ENCODE measurements at places on chromosomes 5 and 9.

GRCh38 chr5:54645882-54646355 lies 128.4 kb downstream of the SNX18 start:
- DNase-seq, result no peak

DNA sequence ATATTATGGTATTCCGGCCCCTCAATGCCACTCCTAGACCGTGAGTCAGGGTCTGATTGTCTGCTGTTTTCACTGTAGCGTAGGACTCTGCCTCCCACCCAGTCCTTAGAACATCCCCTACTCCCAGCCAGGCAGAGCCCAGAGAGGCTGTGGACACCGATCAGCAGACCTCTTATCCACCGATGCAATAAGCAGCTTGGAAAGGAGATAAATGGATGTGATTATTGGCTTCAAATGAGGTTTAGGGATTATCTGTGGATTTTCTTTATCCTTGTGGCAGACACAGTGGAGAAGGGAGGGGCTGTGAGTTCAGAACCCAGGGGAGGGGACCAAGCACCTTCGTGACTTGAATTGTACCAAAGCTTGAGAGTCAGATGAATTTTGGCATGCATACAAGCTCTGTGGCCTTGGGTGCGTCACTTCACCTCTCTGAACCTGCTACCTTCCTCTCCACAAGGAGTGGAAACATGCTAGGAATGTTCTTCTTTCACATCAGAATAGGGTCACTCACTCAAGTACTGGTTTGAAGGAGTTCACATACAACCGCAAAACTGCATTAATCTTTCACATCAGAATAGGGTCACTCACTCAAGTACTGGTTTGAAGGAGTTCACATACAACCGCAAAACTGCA lies 83.1 kb upstream of the CPLX2 start:
- DNase-seq, result no peak

DNA sequence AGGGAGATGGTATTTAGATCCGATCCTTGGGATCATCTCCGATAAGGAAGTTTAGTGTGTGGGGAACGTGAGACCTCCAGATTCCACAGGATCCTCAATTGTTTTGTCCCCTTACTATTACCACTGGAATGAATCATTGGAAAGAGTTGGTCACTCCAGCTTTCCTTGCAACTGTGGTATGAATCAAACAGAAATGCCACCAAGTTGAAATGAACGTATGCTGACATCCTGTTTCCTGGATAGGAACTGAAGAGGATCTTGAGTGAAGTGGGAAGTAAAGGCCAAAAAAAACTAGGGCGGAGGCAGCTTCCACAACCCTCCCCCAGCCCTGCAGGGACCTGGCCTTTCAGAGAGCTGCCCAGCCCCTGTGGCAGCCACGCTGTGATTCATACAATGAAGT lies 23.9 kb downstream of the IRX1 start:
- no peak for DNase-seq

DNA sequence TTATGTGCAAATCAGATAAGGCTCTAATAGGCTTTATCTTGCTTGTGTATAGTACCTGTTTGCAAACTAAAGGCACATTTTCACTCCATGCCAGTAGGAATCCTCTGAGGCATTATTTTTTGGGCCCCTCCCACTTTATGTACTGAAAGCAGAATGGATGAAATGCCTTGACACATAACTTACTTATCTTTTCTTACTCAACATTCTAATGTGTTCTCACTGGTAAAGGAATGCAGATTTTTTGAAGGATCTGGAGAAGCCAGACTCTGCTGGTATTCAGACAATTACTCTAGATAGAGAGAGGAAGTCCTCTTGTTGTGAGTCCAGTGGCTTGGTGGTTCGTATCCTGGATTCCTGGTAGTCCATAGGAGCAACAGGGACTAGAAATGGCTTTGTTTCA lies 336.7 kb downstream of the CCDC171 start:
- no peak for DNase-seq

DNA sequence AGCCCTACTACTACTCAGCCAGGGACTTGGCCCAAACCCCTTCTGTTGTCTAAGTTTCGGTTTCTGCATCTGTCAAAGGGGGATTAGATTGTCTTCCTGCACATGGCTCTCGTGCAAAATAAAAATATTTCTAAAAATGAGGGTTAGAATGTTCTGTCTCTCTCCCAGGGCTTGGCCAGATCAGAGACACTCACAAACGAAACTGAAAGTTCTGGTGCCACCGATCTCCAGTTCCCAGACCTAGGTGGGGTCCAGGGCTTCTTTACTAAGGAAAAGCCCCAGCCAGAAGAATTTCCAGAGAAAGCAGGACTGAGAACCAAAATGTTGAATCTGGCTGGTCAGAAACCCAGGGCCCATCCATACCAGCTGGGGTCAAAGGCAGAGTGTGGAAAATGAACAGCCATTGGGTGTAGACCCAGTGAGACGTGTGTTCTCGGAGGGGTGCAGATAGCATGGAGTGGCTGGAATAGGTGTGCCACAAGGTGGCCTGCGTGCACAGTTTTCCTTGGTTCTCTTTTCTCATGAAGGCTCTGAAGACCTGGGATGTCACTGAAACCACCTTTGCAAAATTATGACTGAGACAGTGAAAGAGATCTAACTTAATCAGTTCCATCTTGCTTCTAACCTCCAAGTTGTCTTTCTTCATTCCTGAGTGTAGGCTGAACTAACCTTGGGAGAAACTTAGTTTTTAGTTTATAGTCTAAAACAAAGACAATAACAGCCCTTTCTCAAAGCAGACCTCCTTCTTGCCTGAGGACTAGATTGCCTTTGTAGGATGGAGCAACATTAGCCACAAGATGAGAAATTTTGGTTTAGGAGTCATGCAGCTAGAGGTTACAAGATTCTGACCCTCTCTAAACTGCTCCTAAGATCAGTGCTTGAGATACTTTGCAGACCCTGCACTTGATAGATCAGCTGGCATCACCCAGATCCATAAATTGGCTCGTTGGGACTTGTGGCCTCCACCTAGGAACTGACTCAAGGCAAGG lies 2.3 kb upstream of the SLC23A1 start:
- DNase-seq, result no peak

GRCh38 chr5:172185096-172185461 lies 2.9 kb downstream of the STK10 start:
- no peak for DNase-seq

DNA sequence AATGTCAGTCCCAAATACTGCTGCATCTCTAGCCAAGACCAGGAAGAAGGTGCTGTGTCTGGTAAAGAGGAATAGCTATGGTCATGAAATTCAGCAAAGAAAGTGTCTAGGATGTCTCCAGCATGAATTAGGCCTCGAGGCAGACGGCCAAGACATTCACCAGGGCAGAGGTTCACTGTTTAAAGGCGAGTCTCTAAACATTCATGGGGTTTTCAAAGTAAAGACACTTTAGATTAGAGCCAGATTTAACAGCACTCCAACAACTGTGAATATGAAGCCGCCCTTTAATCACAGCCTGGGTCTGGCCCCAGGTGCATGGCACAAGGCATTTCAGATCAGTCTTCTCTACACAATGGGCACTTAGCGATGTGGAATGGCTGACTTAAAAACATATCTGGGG lies 95.0 kb downstream of the ANKH start:
- DNase-seq, result no peak

GRCh38 chr9:98879963-98880310 lies 63.8 kb upstream of the COL15A1 start:
- no peak for DNase-seq

DNA sequence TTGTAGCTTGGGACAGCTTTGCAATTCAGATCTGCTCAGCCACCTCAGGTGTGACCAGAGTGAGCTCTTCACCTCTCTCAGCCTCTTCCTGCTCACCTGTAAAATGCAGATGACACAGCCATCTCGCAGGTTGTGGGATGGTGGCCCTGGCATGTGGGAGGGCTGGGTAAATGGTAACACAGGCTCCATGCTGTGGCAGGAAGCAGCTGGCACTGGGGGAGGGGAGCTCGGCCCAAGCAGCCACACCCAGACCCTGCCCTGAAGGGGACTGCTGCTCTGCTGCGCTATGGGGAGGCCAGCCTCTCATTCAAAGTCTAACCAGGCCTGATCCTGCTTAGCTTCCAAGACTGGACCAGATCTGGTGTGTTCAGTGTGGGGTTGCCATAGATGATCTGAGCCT lies 24.1 kb downstream of the PHF2 start:
- DNase-seq, result no peak

DNA sequence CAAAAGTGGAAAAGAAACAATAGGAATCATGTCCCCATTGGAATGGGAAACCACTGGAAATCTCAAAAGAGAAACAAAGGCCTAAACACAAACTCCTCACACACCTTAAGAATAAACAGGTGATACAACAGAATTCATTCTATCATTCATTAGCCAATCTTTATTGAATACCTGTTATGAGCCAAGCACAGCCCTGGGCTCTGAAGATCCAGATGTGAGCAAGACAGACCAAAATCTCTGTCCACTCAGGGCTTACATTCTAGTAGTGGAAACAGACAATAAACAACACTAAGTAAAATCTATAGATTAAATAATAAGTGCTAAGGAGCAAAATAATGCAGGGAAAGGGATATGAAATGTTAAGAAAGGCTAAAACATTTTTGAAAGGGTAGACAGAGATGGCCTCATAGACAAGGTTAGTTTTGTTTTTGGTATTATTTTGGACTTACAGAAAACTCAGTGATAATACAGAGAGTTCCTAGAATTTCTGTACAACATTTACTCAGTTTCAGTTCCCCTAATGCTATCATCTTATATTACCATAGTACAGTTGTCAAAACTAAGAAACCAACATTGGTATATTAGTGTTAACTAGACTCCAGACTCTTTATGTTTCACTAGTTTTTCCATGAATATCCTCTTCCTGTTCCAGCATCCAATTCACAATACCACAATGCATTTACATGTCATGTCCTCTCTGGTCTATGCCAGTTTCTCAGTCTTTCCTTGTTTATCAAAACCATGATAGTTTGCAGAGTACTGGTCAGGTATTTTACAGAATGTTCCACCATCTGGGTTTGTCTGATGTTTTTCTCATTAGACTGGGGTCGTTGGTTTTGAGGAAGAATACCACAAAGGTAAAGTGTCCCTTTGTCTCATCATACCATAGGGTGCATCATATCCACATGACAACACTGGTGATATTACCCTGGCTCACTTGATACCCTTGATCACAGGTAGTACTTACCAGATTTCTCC lies 103.7 kb downstream of the SIL1 start:
- DNase-seq, result no peak

- no peak for DNase-seq
Observed at GRCh38 chr5:60223342-60223741, 329.8 kb upstream of the PDE4D start.

DNA sequence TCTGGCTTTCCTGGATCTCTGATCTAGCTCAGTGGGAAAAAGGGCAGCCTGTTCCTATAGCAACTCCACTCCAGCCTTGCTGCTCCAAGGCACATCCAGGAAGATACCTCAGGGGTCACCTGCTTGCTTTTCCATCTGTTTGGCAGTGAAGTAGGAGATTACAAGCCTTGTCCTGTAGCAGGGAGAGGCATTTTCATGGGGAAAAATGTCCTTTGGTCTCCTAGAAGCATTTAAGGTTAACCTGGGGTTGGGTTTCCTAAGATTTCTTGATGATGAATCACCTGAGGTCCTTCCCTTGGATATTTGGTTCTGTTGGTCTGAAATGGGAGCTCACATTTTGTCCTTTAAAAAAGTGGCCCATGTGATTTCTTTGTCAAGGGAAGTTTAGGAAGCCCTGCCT lies 1.5 kb upstream of the TMEM174 start:
- DNase-seq, result no peak

GRCh38 chr9:129194221-129194620 lies 16.2 kb upstream of the IER5L start:
- no peak for DNase-seq

- DNase-seq, result no peak
Observed at GRCh38 chr9:104969116-104969515, 41.2 kb upstream of the ABCA1 start.

All from SK-N-SH (cell line).